ENCODE measurements at places on chromosomes 13 and 19.

DNA sequence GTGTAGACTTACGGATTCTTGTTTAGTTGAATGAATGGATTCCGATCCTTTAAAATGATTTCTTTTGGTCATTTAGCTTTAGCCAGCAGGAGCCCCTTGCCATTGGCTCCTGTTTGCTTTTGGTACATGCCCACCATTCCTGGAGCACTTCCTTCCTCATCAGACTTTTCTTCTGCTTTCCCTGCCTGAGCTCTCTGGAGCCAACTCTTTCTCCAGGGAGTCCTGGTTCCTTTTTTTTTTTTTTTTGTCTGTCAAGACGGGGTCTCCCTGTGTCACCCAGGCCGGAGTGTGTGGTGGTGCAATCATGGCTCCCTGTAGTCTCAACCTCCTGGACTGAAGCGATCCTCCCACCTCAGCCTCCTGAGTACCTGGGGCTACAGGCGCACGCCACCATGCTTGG is 37.8 kb downstream of the SMARCA4 start:
- no peak for DNase-seq

- peak; percentile 82 for DNase-seq
Observed at GRCh38 chr13:37656247-37656940, 57.8 kb upstream of the POSTN start.

DNA sequence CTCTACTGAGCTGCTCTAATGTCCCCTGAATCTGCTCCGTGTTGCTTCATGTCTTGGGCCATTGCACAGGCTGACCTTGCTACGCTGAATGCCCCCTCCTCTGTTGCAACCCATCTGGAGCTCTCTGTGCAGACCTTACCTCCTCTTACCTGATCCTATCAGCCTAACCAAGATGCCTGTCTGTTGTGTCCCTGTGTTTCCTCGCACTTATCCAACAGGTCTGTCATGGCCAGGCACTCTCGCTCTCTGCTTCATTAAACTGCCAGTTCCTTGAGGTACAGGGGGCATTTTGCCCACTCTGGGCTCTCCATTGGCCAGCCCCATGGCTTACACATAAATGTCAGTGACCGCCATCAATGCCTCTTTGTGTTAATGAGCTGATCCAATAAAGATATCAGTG is 277.7 kb upstream of the TSHZ3 start:
- no peak for DNase-seq

- no peak for DNase-seq
Observed at GRCh38 chr19:7772752-7773291, 9.8 kb downstream of the CLEC4M start.

GRCh38 chr19:5364674-5365073 is 24.1 kb upstream of the PTPRS start:
- no peak for DNase-seq

DNA sequence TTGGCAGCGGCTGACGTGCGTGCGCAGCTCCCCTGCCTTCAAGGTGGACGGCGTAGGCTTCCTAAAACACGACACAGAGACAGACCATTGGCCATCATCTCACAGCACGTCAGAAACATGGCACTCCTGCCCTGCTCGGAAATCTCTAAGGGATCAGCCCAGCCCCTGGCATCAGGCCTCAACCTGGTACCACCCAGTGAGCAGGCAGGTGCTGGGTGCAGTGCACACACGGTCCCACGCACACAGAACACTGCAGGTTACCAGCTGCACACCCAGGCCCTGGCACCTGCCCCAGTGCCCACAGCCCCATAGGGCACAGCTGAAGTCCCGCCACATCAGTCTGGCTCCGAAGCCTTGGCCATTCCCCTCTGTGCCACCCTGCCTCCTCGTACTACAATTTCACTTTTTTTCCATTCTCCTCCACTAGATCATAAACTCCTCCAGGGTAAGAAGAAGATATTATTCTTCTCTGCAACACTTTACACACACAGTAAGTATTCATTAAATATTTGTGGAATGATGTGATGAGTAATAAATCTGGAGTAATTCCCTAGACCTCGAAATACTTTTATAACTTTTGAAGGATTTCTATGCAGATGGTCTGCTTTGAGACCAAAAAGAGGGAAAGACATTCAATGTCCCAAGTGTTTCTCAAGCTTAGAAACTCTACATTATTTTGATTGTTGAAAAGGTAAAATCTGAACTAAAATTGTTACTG is 156.4 kb downstream of the COL4A1 start:
- peak; percentile 51 for DNase-seq

GRCh38 chr13:60755380-60756163 is 358.6 kb downstream of the TDRD3 start:
- no peak for DNase-seq
